ENCODE measurements at places on chromosomes 12 and 14.

DNA sequence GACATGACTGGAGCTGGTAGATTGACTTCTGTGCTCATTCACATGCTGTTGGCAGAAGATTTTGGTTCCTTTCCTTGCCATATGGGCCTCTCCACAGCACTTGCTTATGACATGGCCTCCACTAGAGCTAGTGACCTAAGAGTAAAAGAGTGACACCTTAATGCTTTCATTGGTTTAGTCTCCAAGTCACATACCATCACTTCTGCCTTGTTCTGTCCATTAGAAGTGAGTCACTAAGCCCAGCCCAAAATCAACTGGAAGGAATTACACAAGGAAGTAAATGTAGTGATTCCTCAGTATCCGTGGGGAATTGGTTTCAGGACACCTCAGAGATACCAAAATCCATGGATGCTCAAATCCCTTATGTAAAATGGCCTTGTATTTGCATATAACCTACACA lies 81.3 kb downstream of the PPHLN1 start:
- no peak for DNase-seq

DNA sequence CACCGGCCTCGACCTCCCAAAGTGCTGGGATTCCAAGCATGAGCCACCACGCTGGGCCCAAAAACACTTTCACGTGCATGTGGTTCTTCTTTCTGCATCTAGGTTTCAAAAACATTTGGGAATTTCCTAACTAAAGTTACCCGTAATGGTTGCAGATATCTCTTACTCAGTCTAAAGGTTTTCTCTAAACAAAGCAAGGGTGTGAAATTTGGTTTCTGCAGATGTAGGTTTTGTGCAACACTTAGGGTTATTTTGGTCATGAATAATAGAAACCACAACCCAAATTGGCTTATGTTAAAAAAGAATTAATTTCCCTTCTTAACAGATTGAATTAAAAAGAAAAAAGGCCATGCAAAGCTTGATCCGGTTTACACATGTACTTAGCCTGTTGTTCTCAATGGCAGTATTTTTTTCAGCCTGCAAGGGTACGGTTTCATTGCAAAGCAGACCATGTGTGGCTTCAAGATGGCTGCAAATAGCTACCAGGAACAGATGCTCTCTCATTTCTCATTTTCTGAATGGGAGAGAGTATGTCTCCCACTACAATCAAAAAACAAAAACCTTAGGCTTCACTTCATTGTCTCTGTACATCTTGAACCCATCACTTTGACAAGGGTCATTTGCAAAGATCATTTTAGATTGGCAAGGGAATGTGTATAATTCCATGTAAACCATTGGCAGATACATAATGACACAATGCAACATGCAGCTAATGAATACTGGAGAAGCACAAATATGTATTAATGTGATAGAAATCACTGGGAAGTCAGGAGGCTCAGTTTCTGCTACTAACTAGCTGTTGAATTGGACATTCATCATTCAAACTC lies 491.2 kb upstream of the FLRT2 start:
- DNase-seq, result no peak

- peak; percentile 57 for DNase-seq
Measured at GRCh38 chr12:67698672-67699581, 50.4 kb downstream of the DYRK2 start.

- DNase-seq, result no peak
Measured at GRCh38 chr14:76763096-76764041, 2.1 kb downstream of the VASH1 start.

DNA sequence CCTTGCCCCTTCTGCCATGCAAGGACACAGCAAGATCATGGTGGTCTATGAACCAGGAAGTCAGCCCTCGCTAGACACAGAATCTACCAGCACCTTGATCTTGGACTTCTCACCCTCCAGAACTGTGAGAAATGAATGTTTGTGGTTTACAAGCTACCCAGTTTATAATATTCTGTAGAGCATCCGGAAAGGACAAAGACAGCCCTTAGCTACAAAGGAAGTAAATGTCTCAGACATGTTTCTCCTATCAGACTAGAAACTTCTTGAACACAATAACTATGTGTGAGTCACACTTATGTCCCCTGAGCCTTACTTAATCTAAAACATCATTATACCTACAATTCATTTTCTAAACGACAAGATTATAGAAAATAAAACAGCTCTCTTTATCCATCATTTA lies 176.7 kb downstream of the KLHL28 start:
- no peak for DNase-seq

DNA sequence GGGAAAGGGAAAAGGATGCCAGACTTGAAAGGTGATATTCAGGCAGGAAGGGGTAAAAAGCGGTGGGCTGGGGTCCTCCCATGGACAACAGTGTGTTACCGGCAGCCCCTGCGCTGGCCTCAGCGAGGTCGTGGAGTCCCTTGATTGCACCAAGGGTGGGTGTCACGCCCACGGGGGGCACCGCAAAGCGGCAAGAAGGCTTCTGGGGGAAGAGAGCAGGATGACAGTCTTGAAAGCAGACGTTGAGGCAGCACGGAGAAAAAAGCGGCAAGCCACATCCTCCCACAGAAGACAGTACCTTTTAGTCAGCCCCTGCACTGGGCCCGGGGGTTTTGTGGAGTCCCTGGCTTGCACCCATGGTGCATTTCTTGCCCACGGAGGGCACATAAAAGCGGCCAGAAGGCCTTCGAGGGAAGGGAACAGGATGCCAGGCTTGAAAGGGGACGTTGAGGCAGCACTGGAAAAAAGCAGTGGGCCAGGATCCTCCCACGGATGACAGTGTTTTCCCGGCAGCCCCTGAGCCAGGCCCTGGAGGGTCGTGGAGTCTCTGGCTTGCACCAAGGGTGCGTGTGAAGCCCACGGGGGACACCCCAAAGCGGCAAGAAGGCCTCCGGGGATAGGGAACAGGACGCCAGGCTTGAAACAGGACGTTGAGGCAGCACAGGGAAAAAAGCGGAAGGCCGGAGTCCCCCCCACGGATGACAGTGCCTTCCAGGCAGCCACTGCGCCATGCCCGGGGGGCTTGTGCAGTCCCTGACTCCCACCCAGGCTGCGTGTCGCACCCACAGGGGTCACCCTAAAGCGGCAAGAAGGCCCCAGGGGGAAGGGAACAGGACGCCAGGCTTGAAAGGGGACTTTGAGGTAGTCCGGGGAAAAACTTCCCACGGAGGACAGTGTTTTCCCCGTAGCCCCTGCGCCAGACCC lies 162.2 kb upstream of the ALG10B start:
- DNase-seq, result no peak

DNA sequence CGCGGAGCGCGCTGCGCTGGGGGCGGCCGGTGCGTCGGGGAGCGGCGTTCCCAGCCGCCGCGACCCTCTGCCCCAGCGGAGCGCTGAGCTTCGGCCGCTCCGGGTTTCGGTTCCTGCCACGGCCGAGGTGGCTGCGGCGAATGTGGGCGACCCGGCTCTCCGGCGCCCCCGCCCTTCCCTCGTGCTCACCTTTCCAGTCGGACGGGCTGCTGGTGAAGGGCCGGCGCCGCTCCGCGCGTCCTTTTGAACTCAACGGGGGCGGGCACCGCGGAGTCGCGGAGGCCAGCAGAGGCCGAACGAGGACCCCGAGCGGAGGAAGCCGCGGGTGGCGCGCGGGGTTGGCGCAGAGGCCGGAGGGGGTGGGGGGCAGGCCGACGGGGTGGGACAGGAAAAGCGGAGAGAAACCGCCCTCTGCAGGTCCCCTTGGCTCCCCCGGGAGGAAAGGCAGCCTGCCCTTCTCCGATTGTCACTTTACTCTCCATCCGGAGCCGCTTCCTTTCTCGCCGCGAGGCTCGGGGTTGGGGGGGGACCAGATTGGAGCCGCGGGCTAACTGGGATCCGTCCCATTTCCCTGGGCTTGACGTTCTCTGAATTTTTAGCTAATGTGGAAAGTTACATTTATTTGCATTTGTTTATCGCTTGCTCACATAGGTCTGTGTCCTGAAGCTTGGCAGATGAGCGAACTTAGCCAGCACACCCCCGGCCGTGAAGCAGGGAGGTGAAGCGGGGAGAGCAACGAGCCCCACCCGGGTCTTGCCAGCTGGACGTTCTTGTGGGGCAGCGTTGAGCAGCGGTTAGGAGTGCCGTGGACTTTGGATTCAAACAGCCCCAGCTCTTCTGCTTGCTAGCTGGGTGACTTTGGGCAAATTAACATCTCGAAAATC lies at the start of gene SMAGP:
Gene SMAGP, minus strand, starts transcription at position 349 of the 884 bp plus-strand sequence. CDS start 1,137 bp downstream, outside the sequence.
- DNase-seq, result peak; percentile 61

DNA sequence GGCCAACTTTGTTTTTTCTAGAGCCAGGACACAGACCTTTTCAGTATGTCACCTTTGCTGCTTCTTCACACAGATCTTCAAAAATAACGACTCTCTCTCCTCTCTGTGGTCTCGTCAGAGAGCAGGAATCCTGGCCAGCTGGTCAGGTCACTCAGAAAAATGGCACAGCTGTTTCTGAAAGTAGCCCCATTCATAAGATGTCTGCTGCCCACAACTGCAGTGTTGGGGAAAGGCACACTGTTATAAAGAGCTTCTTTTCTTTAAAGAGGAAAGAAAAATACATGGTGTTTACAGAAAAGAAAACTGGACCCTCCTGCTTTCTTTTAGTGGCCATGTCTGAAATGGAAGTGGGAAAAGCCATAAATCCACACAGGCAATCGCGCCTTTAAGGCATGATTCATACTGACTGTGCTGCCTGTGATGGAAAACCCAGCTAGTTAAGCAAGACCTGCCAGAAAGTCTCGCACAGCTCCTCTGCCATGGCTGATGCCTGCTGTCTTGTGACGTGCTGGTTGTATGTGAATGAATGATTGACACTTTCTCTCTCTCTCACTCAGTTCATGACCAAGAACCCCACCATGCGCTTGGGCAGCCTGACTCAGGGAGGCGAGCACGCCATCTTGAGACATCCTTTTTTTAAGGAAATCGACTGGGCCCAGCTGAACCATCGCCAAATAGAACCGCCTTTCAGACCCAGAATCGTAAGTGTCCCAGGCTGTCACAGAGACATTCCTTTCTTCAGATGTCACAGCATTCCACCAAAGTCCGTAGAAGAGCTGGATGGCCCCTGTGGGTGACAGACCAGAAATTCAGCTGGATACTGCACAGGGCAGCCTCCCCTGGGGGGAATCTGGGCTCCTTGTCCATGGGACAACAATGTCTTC lies 147.9 kb upstream of the HIF1A start:
- DNase-seq, result no peak

GRCh38 chr12:31631809-31632208 lies 27.7 kb upstream of the ETFBKMT start:
- no peak for DNase-seq

DNA sequence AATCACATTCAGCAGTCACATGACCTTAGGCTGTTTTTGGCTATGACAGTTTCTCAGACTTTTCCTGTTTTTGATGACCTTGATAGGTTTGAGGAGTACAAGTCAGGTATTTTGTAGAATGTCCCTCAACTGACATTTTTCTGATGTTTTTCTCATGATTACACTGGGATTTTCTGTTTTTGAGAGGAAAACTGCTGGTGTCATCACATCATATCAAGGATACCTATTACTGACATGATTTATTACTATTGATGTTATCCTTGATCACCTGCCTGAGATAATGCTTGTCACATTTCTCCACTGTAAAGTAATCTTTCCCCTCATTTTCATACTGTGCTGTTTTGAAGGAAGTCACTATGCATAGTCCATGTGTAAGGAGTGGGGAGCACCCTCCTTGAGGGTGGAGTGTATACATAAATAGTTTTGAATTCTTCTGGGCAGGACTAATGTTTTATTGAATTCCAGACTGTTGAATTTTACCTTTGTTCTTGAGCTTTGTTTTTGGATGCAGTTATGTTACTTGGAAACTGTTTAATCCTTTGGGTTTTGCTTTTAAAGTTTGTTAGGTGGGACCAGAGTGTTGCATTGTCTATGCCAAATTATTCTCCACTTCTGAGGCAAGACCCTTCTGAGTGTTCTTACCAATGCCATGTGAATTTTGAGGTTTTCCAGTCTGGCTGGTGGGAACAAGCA lies 444.5 kb upstream of the FAR2 start:
- DNase-seq, result no peak

DNA sequence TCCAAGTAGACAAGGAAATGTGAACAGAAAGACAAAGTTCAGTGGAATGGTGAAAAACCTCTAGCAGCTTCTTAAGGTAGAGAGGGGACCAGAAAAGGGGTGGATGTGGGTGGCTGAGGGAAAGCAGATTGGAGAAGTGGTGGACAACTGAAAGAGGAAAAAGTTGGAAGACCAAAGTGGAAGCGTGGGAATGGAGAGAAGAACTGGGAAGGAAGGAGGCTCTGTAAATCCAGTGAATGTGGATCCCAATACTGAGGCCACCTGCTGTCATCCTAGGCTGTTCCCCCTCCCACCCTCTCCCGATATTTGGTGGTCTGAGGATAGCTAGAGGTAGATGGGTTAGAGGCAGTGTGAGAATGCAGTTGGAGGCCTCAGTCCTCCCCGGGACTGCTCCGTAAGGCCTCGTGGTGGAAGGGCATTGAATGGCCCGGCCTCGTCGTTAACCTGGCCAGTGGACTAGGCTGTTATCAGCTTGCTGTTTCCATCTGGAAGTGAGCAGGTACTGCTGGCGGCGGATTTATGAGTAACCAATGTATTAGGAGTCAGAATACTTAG lies 822 bp upstream of the POU6F1 start:
- DNase-seq, result no peak

DNA sequence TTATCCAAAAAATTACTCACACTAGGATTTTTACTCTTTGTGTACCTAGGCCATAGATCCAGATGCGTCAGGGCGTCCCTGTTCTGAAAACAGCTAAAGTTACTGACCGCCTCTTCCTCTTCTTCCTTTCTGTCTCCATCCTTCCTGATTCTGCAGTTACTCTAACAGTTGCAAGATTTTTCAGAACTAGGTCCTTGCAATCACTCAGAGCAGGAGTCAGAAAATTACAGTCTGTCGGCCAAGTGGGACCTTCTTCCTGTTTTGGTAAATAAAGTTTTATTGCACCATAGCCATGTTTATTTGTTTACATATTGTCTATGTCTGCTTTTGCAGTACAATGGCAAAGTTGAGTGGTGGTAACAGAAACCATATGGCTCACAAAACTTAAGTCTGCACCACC lies 25.6 kb upstream of the FGF6 start:
- no peak for DNase-seq

DNA sequence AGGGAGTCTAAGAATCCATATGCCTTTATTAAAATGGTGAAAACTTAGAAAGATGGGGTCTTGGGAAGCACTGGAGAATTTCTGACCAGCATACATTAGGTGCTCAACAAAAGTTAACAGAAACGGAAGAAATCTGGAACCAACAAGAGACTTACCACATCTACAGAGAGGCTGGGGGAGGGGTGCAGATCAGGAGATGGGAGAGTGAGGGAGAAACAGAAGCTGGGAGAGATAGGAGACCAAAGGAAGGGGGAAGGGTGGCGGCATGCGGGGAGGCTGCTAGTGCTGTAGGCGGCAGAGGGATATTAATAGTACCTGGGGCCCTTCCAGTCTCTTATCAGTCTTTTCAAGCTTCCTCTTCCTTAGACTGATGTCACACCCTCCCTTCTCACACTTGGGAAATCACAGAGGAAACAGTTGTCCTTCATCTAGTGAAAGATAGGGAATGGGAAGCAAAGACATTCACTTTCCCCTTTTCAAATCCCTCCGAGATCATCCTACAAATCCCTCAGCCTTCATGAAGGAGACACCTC lies 18.1 kb downstream of the ZBTB39 start:
- DNase-seq, result no peak

DNA sequence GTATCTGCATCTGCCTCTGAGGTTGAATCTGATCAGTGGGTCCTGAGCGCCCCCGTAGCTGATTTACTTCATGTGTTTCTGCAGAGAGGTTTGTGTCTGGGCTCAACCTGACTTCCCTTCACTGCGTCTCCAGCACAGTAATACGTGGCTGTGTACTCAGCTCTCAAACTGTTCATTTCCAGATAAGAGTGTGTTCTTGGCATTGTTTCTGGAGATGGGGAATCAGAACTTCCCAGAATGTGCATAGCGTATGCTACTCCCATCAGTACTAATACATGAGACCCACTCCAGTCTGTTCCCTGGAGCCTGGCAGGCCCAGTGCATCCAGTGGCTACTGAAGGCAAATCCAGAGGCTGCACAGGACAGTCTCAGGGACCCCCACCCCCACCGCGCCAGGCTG lies 1297.2 kb downstream of the TMEM121 start:
- DNase-seq, result no peak
